ENCODE measurements at places on chromosomes 5 and 9.
A peak's percentile ranks its signal among the peaks of the same experiment; 100 is the strongest.

DNA sequence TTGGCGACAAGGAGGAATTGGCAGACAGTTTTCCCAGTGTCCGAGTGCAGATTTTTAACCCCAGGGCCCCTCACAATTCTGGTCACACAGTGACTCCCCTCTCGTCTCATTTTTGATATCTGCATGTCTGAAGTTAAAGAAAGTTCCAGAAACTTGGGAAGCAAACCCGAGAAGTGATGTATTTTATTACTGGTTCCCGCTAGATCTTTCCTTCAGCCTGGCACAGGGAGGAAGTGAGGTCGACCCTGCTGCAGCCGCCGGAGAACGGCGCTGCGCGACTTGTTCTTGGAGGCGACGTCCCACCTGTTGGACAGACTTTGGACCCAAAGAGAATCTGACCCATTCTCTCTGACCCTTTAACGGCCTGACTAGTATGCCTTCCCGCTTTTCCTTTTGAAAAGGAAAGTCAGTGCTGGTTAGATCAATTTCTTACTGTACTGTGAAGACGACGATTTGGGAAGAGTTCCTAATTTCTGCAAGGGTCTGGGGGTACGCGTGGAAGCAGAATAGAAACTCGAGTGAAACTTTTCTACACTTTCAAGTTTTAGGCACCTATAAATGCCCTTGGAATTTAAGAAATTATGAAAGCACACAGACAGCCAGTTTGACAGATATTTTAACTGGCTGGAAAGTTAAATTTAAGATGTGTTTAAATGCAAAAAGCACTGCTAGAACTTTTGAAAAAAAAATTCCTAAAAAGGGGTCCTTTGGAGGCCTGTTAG is 744 bp downstream of the OTULIN start:
- peak overlapping the region; percentile 84 for H3K4me3 ChIP-seq
- peak; percentile 62 for DNase-seq
- H3K36me3 ChIP-seq: no peaks in the 10 kb centered on the region
- peaks cover 5% of the 10 kb centered on the region for H3K4me1 ChIP-seq
- peak overlapping the region; percentile 72 for H3K27ac ChIP-seq
- H3K27me3 ChIP-seq: no peaks in the 10 kb centered on the region

DNA sequence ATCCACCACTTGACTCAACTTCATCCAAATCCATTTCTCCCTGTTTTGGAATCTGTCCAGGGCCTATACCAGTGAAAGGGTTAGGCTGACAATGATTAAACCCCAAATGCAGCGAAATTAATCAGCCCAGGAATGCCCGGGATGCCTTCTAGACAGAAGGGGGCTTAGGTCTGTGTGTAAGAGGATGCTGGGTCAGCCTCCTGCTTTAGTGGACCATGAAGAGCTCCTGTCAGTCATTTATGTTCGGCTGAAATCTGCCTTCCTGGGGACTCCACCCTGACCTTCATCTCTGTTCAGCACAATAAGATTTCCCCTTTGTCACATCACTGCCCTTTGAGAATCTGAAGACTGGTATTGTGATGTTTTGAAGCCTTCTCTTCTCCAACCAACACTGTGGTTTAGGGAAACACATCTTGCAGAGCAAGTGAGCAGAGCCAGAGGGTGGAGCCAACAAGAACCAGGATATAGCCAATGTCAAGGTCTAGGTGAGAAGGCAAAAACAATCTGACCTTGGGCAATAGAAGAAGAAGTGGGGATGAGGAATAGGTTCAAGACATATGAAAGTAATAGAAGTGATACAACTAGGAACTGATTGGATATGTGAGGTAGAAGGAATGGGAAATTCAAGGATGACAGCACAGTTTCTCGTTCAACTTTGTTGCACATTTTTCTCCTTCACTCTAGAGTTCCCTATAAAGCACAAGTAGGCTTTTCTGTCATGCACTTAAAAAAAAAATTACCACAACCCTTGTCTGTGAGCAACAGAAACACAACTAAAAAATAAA is 234.4 kb downstream of the ARHGAP26 start:
- no peak for DNase-seq
- no peak overlapping the region for H3K27ac ChIP-seq
- no peaks in the 10 kb centered on the region for H3K36me3 ChIP-seq

DNA sequence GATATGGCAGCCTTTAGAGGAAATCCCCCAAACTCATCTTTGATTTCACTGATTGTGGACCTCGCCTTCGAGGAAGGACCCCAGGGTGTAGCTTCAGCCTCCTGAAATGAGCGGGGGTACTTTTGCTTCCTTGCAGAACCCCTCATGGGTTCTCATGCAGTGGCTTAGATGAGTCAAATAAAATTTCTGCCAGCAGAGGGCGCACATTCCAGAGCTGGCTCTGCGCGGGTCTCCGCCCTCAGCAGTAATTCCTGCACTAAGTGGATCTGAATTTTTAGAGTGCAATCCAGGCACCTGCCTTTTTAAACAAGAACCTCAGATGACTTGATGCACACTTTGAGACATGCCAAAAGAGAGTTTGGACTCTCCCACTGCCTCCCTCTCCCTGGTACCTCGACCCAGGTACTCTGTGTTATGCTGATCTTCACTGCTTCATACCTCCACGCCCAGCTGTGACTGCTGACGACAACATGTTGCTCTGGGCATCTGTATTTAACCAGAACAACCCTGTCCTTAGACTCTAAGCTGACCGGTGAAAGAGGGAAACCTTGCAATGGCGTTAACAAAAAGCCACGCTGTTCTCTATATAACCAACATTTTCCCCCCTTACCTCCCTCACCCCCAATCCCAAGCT is 7.3 kb downstream of the EGFLAM start:
- no peak overlapping the region for H3K27ac ChIP-seq
- H3K4me1 ChIP-seq: no peaks in the 10 kb centered on the region
- H3K36me3 ChIP-seq: no peaks in the 10 kb centered on the region

GRCh38 chr9:126971261-126971660 is 56.7 kb downstream of the RALGPS1 start:
- H3K27me3 ChIP-seq: no peaks in the 10 kb centered on the region
- H3K4me1 ChIP-seq: no peaks in the 10 kb centered on the region
- H3K4me3 ChIP-seq: no peak overlapping the region
- DNase-seq: no peak
- H3K36me3 ChIP-seq: no peaks in the 10 kb centered on the region
- no peak overlapping the region for H3K27ac ChIP-seq

DNA sequence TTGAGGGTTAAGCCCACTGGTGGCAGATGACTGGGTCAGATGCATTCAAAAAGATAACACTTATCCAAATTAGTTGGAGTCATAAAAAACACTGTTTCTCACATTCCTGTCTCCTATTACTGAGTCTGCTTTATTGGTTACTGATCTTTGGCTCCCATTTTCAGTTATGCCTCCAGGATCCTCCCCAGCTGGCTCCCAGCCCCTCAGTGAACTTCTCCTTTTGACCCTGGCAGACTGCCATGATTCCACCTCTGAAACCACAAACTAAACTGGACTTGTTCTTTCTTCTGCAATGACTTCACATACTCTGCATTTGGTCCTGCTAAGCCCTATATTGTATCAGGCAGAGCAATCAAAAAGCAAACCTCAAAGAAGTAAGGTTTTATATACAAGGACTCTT is 860.8 kb upstream of the DMAC1 start:
- H3K27ac ChIP-seq: no peak overlapping the region
- H3K36me3 ChIP-seq: no peaks in the 10 kb centered on the region
- no peak for DNase-seq
- no peaks in the 10 kb centered on the region for H3K27me3 ChIP-seq

DNA sequence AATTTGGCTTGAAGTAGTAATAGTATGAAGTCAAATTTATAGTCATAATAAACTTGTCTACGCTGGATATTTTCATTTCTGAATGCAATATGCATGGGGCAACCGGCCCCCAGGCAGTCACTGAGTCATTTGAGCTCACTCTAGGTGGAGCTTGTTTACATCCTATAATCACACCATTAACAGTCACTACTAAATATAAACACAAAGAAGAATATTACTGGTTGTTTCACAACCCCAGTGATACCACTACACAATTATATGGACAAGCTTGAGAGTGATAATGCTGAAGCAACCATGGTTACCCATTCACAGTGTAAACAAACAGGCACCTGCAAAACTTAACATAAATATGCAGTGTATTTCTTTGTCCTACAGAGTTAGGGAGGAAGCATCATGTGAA is 68.7 kb downstream of the MARCHF3 start:
- peak; percentile 28 for DNase-seq
- H3K4me3 ChIP-seq: no peak overlapping the region
- H3K4me1 ChIP-seq: no peaks in the 10 kb centered on the region

GRCh38 chr9:73869264-73869663 is 627.9 kb upstream of the RORB start:
- no peaks in the 10 kb centered on the region for H3K36me3 ChIP-seq
- DNase-seq: no peak
- H3K27me3 ChIP-seq: no peaks in the 10 kb centered on the region
- no peak overlapping the region for H3K4me3 ChIP-seq

GRCh38 chr9:122386311-122386872 is 15.6 kb downstream of the PTGS1 start:
- H3K27me3 ChIP-seq: no peaks in the 10 kb centered on the region
- H3K27ac ChIP-seq: no peak overlapping the region
- no peak for DNase-seq

DNA sequence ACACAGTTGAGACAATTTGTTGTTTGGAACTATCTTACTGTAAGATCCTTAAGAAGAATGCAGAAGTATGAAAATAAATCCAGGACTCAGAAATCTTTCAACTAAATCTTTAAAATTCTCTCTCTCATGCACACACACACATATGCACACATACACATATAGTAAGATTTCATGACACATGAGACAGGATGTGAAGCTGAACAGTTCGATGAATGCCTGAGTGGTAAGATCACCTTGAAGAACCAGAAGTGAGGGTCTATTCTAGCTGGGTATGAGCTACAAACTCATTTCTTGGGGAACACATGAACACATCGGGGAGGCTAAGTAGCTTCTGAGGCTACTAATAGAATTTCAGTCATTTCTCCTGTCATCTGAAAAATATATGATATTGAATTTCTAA is 153.6 kb downstream of the TMC1 start:
- H3K4me3 ChIP-seq: no peak overlapping the region
- no peak overlapping the region for H3K27ac ChIP-seq
- no peak for DNase-seq
- no peaks in the 10 kb centered on the region for H3K4me1 ChIP-seq

DNA sequence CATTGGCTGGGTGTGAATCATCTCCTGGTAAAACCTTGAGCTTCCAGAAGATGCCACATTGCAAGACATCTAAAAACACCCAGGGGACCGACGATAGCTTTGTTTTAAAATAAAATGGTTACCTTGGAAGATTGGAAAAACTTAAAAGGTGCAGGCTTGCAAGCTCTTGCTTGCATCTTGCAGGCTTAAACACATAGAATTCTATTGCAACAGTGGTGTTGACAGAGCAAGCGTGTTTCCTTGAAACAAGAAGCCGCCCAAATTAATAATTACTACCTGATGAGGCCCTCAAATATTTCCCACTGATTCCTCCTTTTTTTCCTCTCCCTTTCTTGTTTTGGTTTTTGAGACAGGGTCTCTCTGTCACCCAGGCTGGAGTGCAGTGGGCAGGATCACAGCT is 137.1 kb upstream of the BASP1 start:
- H3K27ac ChIP-seq: no peak overlapping the region
- no peaks in the 10 kb centered on the region for H3K36me3 ChIP-seq
- no peaks in the 10 kb centered on the region for H3K4me1 ChIP-seq

GRCh38 chr9:18756712-18757125 is 276.3 kb downstream of the SAXO1 start:
- no peaks in the 10 kb centered on the region for H3K27me3 ChIP-seq
- no peak overlapping the region for H3K4me3 ChIP-seq
- no peak for DNase-seq
- H3K27ac ChIP-seq: no peak overlapping the region

DNA sequence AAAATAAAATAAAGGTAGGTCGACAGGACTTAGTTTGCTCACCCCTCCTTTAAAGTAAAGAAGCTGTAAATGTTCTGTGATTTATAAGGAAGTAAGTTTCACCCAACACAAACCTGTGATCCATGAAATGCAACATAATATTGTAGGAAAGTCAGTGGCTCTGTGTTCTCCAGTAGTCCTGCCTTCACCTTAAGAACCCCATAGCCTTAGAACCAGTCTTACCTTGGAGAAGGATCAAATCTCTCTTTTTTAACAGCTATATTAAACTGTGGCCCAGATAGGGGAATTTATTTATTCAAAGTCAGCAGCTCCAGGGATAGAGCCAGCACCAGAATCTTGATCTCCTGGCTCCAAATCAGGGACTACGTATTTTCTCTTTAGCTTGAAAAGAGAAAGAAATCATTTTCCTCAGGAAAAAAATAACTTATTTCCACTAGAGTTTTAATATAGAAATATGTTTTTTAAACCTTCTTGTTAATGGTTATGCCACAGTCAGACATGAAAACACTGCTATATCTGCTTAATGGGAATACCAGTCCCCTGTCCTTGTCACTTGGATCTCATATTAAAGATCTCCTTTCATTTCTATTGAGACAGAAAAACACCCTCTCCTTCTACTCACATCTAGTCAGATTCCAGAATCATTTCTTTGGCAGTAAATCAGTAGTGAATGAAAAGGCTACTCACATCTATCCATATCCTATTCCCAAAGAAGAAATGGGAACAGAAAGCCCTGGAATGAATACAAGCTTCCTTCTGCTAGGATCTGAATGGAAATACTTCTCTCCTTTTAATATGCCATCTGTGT is 269.2 kb upstream of the TNC start:
- H3K4me3 ChIP-seq: no peak overlapping the region
- no peaks in the 10 kb centered on the region for H3K4me1 ChIP-seq
- DNase-seq: no peak
- H3K27me3 ChIP-seq: no peaks in the 10 kb centered on the region
- no peak overlapping the region for H3K27ac ChIP-seq
